ENCODE measurements at places on chromosomes 6 and 20. TPM values are rescaled to one million over a fixed set of nuclear protein-coding genes. Genes with fewer than 3 reads are reported as not detected.

DNA sequence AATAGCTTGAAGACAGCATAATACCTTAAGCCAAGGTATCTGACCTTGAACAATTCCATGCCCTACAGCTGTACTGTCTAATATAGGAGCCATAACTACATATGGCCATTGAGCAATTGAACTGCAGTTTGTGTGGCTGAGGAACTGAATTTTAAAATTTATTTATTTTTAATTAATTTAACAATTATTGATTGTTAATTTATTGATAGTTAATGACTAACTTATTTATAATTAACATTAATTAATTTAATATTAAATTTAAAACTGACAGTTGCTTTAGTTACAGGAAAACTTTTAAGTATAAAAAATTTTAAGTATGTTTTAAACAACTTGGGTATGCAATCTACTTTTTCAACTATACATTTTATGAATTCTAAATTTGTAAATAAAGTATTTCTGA, 12.3 kb upstream of the MYB start:
- no peak for DNase-seq

GRCh38 chr20:56628015-56628872, 862 bp upstream of the TFAP2C start:
- no peak for DNase-seq

DNA sequence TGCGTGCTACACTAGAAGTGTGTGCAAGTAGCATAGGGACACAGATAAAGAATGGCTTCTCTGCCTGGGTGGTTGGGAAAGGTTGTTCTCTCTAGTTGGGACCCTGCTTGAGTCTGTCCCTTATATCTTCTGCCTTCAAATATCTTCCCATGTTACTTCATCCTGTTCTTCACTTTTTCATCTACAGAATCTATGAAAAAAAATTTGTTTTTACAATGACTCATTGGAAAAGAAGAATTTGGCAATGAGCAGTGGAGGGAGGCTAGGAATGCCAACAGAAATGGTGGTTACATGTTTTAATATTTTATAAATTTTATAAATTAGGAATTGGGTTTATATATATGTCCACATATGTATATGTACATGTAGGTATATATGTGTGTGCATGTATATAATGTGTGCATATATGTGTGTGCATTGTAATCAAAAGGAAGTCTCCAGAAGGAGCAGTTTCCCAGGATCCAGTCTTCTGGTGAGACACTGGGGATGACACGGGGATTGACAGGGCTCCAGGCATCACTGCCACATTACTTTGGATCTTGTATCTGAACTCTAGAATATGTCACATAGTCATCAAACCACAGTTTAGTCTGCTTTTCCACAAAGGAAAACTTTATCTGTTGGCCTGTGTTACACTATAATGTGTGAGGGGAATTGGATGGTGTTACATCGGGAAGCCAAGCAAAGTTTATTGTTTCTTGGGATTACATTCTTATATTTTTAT, 75.3 kb upstream of the RIPOR2 start:
- no peak for DNase-seq

DNA sequence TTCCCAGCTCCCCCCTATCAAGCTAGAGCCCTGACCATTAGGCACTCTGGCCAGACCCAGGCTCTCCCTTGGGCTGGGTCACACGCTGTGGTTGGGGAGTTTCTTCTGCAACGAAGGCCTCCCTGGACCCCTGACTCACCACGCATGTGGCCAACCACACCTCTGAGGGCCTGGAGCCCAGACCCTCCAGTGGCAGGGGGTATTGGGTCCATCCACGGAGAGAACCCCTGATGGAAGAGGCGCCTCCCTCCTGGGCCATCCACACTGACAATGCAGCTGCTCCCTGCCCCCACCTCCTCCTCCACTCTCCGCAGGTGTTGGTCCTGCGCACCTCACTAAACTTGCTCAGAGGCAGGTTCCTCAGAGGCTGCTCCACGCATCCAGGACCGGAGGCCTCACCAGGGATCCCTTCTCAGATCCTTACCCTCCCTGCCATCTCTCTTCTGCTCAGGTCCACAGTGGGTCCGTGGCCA, 125.4 kb downstream of the RNASET2 start:
- no peak for DNase-seq

GRCh38 chr6:54134935-54135334, 23.7 kb downstream of the MLIP start:
- no peak for DNase-seq

F13A1 gene
- polyA plus RNA-seq = 10.9 TPM

KCNS1 gene
- 0.51 TPM for polyA plus RNA-seq

Measured in left renal cortex interstitium (tissue), 4 donors.